ENCODE measurements at places on chromosomes 2 and 18.
A peak's percentile ranks its signal among the peaks of the same experiment; 100 is the strongest.

GRCh38 chr2:85405201-85406059 lies 4.7 kb downstream of the CAPG start:
- peak; percentile 98 for DNase-seq

- no peak for DNase-seq
Observed at GRCh38 chr2:112876971-112877361, 34.0 kb upstream of the IL37 start.

GRCh38 chr18:7937268-7937667 lies 370.2 kb downstream of the PTPRM start:
- DNase-seq = no peak

DNA sequence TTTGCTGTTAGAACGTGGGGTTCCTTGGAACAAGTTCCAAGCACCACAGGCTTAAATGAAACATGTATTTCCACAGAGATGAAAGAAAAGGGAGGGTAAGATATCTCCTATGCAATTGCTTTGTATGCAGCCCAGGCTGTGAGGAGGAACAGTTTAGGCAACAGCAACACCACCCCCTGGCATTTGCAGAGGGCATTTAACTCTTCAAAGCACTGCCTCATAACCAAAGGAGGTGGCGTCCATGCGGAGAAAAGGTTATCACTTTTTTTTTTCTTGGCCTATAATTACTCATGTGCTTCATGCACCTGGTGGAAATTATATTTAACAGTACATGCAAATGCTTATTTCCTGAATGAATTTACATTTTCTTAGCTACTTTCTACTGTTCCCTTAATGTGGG lies 286.0 kb downstream of the LPIN1 start:
- DNase-seq = no peak

DNA sequence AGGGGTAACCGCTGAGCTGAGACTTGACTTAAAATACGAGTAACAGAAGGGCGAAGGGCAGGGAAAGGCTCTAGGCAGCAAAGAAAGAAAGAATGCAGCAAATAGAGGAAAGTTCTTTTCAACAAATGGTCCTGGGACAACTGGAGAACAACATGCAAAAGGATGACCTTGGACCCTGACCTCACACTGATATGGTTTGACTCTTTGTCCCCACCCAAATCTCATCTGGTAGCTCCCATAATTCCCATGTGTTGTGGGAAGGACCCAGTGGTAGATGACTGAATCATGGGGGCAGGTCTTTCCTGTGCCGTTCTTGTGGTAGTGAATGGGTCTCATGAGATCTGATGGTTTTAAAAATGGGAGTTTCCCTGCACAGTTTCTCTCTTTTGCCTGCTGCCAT lies 33.9 kb downstream of the ST3GAL5 start:
- no peak for DNase-seq

- DNase-seq = no peak
Observed at GRCh38 chr2:183284606-183285005, 160.4 kb downstream of the NUP35 start.

GRCh38 chr18:35038881-35039491 lies 2.2 kb upstream of the MAPRE2 start:
- peak; percentile 66 for DNase-seq

DNA sequence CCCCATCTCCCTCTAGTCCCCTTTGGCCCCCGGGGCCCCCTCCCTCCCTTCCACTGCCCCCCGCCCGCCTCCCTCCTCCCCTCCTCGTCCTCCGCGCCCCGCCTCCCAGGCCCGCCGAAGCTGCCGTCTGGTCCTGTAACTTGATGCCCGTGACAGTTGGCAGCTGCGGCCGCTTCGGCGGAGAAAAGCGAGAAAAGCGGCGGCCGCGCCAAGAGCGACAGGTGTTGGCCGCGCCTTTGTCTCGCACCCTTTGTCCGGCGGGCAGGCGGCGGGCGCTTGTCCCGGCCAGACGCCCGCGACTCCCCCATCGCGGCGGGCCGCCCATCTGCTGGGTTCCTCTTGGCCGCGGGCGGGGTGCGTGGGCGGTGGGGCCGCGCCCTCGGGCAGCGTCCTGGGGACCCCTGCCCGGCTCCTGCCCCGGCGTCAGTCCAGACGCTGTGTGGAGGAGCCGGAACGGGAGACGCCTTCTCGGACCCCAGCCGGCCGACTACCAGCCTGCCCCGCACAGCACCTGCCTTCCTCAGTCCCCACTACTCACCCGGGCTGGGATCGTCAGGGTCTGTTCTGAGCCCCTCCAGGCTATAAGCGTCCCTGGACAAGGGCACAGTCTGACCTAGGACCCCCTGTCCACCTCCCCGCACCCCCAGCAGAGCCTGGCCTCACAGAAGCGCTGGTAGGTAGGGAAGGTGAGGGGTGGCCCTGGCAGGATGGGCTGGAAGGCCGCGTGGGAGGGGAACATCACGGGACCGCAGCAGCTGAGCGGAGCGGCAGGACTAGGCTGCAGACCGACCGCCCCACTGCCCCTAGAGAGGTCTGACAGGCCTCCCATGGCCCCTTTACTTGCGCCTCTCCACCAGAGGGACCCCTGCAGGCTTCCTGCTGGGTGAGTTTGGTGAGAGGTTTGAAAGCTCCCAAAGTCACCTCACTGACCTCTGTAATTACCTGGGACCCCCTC lies 1.2 kb upstream of the HES6 start:
- no peak for DNase-seq

DNA sequence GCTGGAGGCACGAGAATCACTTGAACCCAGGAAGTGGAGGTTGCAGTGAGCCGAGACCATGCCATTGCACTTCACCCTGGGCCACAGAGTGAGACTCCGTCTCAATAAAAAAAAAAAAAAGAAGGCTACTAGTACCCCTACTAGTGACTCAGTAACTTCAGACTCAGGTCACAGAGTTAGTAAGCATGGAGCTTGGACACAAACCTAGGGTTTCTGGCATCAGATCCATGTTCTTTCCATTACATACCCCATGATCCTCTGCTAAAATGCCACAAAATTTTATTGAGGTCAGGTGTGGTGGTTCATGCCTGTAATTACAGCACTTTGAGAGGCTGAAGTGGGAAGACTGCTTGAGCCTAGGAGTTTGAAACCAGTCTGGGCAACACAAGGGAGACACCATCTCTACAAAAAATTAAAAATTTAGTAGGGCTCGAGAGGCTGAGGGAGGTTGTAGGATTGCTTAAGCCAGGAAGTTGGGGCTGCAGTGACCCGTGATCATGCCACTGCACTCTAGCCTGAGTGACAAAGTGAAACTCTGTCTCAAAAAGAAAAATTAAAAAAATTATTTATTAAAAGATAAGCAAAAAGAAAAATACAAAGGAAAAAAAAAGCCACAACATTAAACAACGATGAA lies 45.1 kb downstream of the DHX57 start:
- peak; percentile 63 for DNase-seq

DNA sequence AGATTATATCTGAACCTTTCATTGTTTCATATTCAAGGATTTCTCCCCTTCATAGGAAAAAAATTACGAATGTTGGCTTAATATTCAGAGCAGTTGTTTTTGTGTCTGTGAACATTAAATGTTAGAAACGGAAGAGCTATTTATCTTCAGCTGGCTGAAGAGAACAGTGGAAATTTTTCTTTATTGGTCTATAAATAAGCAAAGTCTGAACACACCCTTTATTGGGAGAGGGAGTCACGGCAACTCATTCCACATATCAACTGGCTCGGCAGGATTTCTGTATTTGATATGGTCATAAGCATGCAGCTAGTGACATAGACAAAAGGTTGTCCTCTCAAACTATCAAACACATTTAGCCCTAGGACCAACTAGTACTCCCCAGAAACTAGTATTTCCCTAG lies 468.4 kb upstream of the HNRNPA3 start:
- DNase-seq = no peak

- DNase-seq = peak; percentile 17
Observed at GRCh38 chr2:136049011-136049742, 63.8 kb upstream of the DARS1 start.

GRCh38 chr2:174694196-174694878 lies 69.9 kb downstream of the CHRNA1 start:
- no peak for DNase-seq

- no peak for DNase-seq
Observed at GRCh38 chr2:39139511-39140237, 18.8 kb upstream of the SOS1 start.

GRCh38 chr2:121076885-121077549 lies 208.0 kb downstream of the TFCP2L1 start:
- peak; percentile 79 for DNase-seq

GRCh38 chr2:225113371-225114015 lies 71.2 kb upstream of the DOCK10 start:
- no peak for DNase-seq

GRCh38 chr18:21257386-21257785 lies 15.4 kb downstream of the GREB1L start:
- DNase-seq = no peak

DNA sequence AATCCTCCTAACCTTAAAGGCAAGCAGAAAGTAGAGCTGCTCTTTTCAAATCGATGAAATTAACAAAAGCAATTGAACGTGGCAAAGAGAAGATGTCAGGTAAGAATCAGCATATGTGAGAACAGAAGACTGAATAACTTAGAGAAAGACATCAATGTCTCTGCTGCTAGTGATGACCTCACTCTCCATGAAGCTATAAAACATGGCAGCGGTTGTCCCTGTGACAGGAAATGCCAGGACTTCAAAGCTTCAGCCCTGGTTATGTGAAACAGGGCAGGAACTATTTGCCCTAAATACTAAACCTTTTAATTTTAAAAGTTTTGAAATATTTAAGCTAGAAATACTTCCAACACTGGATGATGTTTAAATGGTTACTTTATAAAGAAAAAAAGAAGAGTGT lies 383.7 kb downstream of the XIRP2 start:
- DNase-seq = no peak

DNA sequence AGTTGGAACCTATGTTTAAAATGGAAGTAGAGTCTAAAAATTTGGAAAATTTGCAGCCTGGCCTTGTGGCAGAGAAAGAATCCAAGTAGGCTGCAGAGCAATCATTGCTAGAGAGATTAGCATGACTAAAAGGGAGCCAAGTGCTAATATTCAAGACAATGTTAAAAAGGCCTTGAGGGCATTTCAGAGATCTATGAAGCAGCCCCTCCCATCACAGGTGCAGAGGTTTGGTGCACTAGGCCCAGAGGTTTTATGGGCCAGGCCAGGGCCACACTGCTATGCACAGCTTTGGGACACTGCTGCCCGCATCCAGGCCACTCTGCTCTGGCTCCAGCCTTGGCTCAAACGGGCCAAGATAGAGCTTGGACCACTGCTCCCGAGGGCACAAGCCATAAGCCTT lies 6.7 kb upstream of the IL1A start:
- DNase-seq = no peak

DNA sequence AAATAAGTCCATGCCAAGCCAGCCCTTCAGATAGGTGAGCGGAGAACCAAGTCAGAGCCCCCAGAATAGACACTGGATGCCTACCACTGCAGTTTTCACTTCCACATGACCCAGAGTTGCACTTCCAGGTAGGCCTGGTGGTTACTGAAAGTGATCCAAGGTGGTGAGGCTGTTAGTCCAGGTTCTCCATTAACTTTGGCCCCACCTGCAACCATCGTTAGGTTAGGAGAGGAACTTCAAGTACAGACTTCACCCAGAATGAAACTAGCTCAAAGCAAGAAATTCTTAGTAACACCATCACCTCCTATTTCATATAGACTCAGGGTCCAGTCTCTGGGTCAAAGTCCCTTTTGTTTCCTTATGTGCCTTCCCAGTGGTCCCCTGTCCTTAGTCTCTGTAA lies 293.1 kb upstream of the ID2 start:
- no peak for DNase-seq

- peak; percentile 72 for DNase-seq
Observed at GRCh38 chr2:207619764-207620203, 5.4 kb downstream of the METTL21A start.

DNA sequence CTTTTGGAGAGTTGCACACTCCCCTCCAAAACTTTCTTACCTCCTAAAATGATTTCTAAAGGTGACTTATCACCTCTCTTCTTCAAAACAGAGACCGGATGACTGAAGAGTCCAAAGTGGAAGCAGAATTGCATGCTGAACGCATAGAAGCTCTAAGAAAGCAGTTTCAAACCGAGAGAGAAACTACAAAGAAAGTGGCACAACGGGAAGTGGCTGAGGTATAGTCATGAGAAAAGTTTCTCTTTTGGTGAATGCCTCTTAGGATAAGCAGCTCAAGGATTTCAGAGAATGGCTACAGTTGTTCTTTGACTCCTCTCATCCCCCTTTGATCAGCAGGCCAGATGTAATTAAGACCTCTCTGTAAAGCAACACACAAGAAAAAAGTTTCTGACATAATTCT lies 73.6 kb downstream of the GTF3C3 start:
- DNase-seq = no peak

DNA sequence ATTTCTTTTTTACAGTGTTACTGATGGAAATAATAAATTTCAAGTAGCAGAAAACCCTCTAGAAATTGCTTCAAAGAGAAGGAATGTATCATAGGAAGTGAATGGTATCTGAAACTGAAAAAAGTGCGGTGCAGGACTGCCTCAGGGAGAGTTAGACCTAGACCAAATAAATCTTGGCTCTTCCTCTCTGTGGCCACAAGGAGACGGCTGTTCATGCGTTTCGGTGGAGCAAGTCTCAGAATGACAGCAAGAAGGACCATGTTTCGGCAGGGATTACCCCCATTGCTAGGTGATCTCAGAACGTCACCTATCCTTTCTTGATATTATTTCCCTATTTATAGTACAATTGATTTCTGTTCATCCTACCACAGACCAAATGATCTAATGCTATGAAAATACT lies 522.3 kb downstream of the SOX11 start:
- DNase-seq = no peak

DNA sequence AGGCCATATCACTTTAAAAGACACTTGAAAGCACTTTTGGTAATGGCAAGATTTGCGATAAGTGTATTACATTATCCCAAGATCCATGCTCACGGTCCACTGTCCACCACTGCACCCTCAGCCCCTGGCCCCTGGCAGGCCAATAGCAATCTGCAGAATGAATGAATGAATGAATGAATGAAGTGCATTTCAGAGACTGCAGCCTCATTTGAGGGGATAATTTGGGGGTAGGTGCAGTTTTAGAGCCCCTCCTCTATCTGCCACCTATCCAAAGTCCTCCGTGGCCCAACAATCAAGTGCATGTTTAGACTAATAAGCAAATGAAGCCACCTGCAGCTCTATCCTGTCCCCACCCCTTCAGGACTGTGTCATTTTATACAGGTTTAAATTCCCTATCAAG lies 1.3 kb upstream of the RBM44 start:
- no peak for DNase-seq

GRCh38 chr18:8106603-8107002 lies 502.6 kb upstream of the RAB12 start:
- DNase-seq = no peak

DNA sequence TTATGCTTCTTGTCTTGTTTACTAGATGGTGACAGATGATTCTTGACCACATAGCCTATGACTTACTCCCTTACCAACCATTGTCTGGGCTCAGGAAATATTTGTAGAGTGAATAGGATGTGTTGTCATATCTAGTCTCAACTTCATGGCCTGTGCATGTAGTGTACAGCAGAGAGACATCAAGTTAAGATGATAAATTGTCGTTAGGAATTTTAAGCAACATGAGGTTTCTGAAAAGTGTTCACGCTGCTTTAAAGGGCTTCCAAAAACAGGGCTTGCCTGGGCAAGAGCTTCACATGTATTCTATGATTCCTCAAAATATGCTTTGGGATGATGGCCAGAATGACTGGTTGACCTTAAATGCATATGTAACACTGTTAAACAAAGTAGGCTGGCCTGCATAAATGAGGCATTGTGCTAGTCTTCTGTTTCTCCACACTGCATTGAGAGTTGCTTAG lies 424.0 kb downstream of the RND3 start:
- DNase-seq = no peak

All from suppressor macrophage (primary cell).